ENCODE measurements at places on chromosomes 12 and 14. TPM values are rescaled to one million over a fixed set of nuclear protein-coding genes. Genes with fewer than 3 reads are reported as not detected.
A peak's percentile ranks its signal among the peaks of the same experiment; 100 is the strongest.

DNA sequence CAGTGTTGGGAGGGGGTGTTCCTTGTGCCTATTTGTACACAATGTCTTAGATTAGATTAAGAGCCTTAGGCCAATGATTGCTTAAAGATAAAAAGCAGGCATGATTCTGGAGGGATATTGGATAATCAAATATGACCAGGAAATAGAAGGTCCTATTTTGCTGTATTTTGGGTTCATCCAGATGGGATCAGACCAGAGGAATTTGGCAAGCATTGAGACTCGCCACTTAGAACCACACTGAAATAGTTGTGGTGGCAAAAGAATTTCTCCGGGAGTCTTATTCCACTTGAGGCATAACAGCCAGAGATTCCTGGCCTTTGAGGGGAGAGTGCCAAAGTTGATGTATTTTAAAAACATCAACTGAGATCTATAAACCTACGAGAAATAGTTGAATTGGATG, 327.2 kb downstream of the RAD51B start:
- no peak for DNase-seq

APOF gene
- polyA plus RNA-seq: not detected

TMEM132C gene
- 0.24 TPM for polyA plus RNA-seq

GRCh38 chr12:103457471-103457870, 38.3 kb downstream of the C12orf42 start:
- DNase-seq: no peak

- no peak for DNase-seq
Observed at GRCh38 chr12:5376591-5377207, 55.2 kb upstream of the NTF3 start.

DAD1 gene
- 622 TPM for polyA plus RNA-seq

GRCh38 chr12:64042911-64043310, 179.2 kb downstream of the KICS2 start:
- DNase-seq: no peak

- no peak for DNase-seq
Observed at GRCh38 chr14:84857571-84857970, 672.4 kb upstream of the FLRT2 start.

GRCh38 chr14:88614218-88614907, 51.5 kb downstream of the ZC3H14 start:
- no peak for DNase-seq

DNA sequence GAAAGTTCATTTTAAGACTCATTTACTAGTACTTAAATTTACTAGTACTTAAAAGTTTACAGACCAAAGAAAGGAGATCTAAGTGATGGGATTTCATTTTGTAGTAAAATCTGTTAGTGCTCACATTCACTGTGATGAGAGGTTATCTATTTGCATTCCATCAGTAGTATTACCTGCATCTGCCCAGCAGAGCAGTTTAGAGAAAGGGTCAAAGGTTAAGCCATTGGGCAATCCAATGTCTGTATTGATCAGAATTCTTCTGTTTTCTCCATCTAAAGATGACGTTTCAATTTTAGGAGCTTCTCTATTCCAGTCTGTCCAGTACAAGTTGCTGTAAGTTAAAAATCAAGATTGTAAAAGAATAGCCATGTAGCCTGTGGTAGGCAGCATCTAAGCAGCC, 18.3 kb downstream of the RTRAF start:
- no peak for DNase-seq

KRT71 gene
- not detected for polyA plus RNA-seq

KLRK1 gene
- 731 TPM for polyA plus RNA-seq

GLRX5 gene
- polyA plus RNA-seq: 54.5 TPM

HOXC13 gene
- not detected for polyA plus RNA-seq

CIT gene
- polyA plus RNA-seq: 0.75 TPM

GRCh38 chr14:87050421-87050820, 942.6 kb downstream of the GALC start:
- DNase-seq: no peak

EDDM3A gene
- not detected for polyA plus RNA-seq

AKAP5 gene
- polyA plus RNA-seq: 1.5 TPM

CDH24 gene
- 1.2 TPM for polyA plus RNA-seq

DNA sequence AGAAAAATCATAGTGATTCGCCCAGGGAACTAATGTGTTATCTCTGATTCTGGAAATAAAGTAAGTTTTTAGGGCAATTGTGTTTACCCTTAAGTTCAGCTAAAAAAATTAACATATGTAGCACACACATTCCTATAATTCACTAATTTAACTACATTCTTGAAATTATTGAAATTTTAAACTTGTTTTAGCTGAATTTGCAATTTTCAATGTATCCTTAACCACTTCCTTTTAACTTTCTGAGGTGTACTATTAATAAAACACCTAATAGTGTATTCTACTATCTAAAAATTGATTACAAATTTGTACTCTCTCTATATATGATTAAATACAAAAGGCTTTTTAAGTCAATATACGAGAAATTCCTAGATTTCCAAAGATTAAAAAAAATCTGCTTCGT, 2.2 kb downstream of the KLHL28 start:
- DNase-seq: no peak

DNA sequence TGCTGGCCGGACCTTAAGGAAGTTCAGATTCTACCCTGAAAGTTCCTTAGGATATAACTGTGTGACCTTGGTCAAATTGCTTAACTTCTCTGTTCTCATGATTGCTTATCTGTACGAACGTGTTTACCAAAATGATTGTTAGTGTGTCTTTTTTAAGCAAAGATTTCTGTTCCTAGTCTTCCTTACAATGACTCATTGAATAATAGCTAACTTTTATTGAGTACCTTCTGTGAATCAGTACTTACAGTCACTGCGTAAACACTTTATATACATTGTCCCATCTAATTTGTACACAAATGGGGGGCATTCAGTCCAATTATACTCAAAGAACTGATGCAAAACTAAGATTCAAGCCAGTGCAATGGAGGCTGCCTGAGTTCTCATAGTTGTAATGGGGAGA, 4.2 kb upstream of the TMEM30B start:
- DNase-seq: no peak

GRCh38 chr12:47033081-47033480, 46.3 kb upstream of the PCED1B start:
- no peak for DNase-seq

ZNF26 gene
- 12.1 TPM for polyA plus RNA-seq

ANKS1B gene
- polyA plus RNA-seq: not detected

DNA sequence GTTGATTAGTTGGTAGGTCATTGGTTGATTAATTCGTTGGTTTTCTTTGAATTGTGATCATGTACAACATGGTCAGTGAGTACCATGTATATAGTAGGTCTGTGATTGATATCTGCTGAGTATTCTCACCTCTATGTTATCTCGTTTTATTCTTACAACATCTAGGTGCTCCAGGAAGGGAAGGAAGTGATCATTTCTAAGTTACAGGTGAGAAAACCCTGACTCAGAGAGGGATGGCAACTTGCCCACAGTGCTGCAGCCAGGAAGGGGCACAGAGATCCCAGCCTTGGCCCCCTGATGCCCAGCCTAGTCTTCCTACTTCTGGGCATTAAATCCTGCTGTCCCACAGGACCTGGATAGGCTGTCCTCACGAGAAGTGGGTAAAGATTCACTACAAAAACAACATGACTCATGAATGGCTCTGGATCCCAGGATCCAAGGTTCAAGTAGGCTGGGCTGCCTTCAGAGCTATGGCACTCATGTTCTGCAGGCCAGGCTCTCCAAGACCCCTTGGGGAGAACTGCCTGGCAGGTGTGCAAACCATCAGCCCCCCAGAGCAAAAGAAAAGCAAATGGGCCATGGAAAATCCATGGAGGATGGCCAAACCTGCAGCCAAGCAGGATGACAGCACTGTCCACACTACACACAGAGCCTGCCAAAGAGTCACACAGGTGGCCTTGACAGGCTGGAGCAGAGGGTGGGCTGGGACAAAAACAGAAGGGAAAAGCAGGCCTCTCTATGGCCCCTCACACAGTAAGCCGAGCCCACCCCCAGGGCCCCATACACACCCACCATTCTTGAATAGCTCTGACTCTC, 146.2 kb downstream of the BCL11B start:
- no peak for DNase-seq

RIMBP2 gene
- polyA plus RNA-seq: not detected

- peak; percentile 55 for DNase-seq
Observed at GRCh38 chr12:25518512-25518911, 34.6 kb downstream of the LMNTD1 start.

DNA sequence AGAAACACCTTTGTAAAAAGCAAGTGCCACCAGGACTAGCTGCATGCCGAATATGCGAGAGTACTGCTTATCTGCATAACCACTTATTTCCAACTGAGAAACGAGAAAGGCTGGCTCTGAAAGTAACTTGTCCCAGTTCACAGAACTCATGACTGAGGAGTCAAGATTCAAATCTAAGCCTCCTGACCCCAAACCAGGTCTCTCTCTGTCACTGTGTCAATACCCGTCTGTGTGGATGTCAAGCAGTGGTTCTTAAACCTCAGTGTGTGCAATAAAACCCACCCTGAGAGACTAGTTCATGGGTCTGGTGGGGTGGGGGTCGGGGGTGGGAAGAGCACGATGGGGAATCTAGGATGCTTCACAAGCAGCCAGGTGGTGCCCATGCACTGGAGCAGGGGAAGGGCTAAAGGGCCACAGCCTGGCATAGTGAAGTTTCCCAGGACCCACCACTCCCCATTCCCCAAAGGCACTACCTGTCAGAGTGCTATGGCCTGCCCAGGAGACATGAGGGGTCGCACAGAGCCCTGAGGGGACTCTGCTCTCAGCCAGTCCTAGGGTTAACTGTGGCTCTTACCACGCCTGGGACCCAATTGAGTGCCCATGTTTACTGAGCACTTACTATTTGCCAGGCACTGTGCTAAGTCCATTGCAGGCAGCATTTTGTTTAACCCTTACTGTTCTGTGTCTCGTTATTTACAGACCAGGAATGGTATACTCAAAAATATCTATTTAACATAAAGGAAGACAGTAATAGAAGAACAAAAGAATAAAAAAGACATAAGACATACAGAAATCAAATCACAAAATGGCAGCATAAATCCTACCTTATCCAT, 33.4 kb upstream of the PNMA1 start:
- no peak for DNase-seq

GRCh38 chr14:104596451-104596918, 8.1 kb downstream of the TMEM179 start:
- DNase-seq: no peak

DNA sequence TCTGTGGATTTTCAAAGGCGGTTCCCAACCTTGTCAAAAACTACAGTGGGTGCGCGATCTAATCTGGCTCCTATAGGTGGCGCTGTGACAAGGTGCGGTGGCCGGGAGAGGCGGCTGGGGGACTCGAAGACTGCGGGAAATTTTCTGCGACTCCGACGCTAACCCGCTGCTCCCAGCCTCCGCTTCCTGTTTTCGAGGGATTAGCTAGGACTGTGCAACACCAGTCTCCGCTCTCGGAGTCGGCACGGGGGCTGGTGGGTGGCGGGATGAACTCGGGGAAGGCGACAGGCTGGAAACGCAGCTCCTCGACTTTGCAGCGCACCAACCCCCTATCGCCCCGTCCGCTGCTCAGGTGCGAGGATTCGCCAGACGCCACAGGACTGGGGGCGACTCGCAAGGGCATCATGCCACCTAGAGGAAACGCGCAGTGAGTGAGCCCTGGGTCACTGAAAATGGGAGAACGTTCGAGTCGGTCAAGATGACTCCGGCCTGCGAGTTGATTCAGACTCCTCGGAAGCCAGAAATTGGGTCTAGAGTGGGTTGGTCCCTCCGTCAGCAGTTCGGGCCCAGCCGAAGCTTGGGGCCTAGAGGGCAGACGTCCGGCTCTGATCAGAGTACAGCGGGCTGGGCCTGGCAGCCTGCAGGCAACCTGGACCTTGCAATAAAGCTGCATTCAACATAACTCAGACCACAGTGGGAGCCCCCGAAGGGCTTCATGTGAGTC, 5.5 kb upstream of the PAX9 start:
- DNase-seq: no peak

CAPZA3 gene
- not detected for polyA plus RNA-seq

DNA sequence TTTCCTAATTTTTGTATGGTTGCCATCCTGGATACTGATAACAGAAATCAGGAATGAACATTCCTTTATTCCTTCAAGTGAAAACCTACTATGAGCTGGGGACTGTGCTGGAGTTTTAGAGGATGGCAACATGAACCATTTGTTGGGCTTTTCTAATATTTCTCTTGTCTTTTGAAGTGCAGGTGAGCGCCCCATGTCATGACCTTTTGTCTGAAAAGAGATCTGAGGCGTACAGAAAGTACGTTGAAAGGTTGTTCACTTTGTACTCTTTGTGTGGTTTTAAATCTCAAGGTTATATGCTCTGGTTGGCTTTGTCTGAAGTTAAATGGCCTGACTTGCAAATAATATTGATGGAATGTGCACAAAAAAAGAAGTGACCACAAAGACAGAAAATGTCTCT, 79.0 kb downstream of the GAS2L3 start:
- no peak for DNase-seq

GRCh38 chr12:118330421-118331018, 42.2 kb downstream of the TAOK3 start:
- DNase-seq: no peak

CLEC4D gene
- not detected for polyA plus RNA-seq

MYH6 gene
- polyA plus RNA-seq: not detected

EPYC gene
- polyA plus RNA-seq: not detected

SERPINA3 gene
- polyA plus RNA-seq: not detected

DNA sequence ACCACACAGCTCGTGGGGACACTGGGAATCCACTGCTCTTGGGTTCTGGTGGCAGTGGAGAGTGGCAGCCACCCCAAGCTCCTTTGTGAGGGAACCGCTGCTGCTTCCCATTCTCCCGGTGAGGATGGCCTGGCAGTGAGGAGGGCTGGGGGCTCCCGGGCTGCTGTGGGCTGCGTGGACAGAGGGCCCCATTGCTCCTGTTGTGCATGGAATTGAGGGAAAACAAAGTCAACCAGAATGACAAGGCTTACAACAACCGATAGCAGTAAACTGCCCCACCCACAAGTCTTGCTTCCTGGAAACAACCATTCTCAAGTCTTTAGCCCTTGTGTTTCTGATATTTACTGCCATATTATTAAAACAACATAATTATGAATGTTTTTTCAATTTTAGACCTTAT, 32.1 kb downstream of the TMTC1 start:
- no peak for DNase-seq

GRCh38 chr12:130925666-130926015, 28.1 kb upstream of the ADGRD1 start:
- no peak for DNase-seq

GRCh38 chr14:54509546-54510501, at the start of gene CGRRF1:
Gene CGRRF1, plus strand, starts transcription at chr14:54509906. Its CDS starts 54 bp downstream, at chr14:54509960.
- DNase-seq: peak; percentile 98

GRCh38 chr14:34322940-34323418, 139.1 kb downstream of the SPTSSA start:
- peak; percentile 24 for DNase-seq

GRCh38 chr14:21093018-21093417, 5.4 kb downstream of the ZNF219 start:
- no peak for DNase-seq

- no peak for DNase-seq
Observed at GRCh38 chr14:104589338-104590195, 10.0 kb downstream of the C14orf180 start.

CCDC38 gene
- polyA plus RNA-seq: not detected

- no peak for DNase-seq
Observed at GRCh38 chr14:99548255-99548654, 55.8 kb downstream of the CCDC85C start.

GRCh38 chr12:10293570-10294227, 14.0 kb upstream of the KLRD1 start:
- DNase-seq: peak; percentile 79

Measured in immature natural killer cell (primary cell).